Femur (tissue), 1 donor: ENCODE measurements at places on chromosomes 6 and 20.

- DNase-seq, result no peak
Measured at GRCh38 chr6:26569433-26569764, 27.4 kb upstream of the ABT1 start.

DNA sequence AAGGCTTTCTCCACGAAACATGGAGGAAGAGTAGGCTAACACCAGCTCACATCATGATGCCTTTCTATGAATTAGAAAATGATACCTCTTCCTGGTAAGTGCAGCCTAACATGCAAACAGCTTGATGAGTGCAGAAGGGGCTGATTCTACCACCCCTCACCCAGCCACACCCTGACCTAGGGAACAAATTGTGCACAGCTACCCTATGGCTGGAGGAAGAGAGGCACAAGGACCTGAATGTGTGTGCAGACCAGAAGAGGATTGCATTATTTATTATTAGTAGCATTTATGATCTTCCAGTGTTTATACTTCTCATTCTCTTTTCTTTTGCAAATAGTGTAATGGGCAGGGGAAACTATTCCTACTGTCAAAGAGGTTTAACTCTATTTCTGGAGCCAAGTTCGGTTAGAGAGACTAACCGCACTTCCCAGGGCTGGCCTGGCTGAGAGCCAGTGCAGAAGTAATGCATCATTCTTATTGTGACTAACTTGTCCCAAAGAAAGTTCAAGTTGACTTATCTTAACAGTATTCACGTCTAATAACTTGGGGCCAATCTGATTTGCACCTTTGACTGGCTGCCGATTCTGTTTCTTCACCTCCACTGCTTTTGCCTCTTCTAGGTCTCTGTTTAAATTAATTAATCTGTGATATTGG lies 237.5 kb downstream of the CD83 start:
- peak; percentile 83 for DNase-seq

GRCh38 chr20:35318502-35319157 lies 26.4 kb upstream of the FAM83C start:
- no peak for DNase-seq

DNA sequence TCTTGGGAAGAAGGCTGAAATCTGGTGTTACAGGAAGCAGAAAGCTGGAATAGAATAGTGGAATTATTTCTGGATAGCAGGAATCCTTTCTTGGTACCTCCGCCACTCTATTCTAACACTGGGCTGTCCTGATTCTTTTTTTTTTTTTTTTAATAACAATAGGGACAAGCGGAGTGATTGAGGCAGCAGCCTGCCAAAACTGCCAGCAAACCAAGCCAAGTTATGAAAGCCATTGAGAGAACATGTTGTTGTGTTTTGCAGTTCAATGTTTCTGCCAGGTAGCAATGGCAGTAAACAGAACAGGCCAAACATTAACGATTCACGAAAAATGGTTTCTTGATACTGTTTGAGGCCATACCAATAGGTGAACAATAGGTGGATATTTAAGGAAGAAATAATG lies 47.1 kb downstream of the SLC26A8 start:
- no peak for DNase-seq

DNA sequence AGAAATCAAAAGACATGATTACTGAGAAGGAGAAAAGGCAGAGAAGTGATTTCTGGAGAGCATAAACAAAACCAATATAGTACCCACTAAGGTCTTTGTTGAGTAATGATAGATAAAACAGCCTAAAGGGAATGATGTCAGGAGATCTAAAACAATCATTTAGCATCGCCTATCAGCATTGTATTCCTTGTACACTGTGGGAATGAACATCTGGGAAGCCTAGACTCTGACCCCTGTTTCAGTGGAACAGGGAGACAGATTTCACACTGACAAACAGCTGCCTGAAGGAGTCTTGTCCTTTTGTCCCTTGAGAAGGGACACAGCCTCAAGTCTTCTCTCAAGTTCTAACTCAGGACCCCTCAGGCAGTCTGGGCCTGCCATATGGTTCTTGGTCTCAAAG lies 1.7 kb downstream of the ASIP start:
- no peak for DNase-seq

DNA sequence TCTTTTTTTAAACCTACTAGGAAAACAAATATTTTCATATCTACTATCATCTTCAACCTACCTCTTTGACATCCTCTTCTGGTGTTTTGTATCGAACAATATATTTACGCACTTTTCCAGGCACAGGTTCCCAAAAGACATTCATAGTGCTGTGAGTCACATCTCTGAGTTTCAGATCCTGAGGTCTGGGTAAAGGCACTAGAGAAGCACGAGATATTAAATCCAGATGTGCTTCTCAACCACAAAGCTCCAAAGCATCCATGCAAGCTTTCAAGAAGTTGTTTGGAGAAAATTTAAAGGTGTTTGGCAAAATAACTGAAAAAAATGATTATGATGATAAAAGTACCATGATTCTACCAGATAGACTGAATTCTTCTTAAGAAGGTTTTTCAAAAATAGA lies 62.7 kb downstream of the COL12A1 start:
- DNase-seq, result no peak

DNA sequence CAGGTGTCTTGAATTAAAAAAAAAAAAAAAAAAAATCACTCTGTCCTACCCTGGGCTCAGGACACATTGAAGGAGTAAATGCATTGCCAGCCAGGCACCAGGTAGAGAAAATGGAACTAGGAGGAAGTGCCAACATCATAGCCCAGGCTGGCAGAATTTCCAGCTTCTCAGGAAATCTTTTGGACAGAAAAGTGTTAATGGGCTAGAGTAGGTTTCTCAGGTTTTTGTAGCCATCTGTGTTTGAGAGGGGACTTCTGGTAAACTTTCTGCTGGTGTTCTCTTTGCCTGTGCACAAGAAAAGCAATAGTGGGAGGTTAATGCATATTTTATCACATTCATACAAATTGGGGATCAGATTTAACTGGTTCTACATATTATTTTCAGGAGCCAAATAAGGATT lies 678.3 kb upstream of the NRSN1 start:
- DNase-seq, result no peak
